ENCODE measurements at places on chromosomes 7 and 10. TPM values are rescaled to one million over a fixed set of nuclear protein-coding genes. Genes with fewer than 3 reads are reported as not detected.

GRCh38 chr7:17205910-17206309 is 92.5 kb upstream of the AHR start:
- no peak overlapping the region for H3K4me3 ChIP-seq
- no peaks in the 10 kb centered on the region for H3K36me3 ChIP-seq

GRCh38 chr7:2896131-2896530 is 52.0 kb upstream of the GNA12 start:
- DNase-seq: no peak
- peak overlapping the region; percentile 65 for H3K27ac ChIP-seq
- no peak overlapping the region for H3K4me3 ChIP-seq
- H3K4me1 ChIP-seq: peaks cover 28% of the 10 kb centered on the region

DNA sequence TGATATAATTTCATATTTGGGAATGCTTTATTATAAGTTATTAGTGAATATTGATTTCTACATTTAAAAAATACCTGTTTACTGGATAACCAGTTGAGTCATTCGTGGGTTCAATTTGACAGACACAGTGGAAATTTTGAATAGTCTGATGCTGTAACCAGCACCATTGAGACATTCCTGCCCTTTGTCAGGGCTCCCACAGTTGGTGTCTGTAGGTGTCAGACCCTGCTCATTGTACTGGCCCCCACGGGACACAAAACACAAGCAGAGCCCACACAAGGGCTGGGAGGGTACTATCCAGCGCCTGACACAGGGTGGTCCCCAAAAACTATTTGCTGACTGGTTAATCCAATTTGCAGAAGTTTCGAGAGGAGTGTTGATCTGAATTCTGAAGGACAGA is 35.9 kb downstream of the EEPD1 start:
- no peak overlapping the region for H3K4me3 ChIP-seq
- DNase-seq: no peak
- no peaks in the 10 kb centered on the region for H3K36me3 ChIP-seq
- H3K27me3 ChIP-seq: no peaks in the 10 kb centered on the region
- no peak overlapping the region for H3K27ac ChIP-seq
- no peaks in the 10 kb centered on the region for H3K4me1 ChIP-seq

The AGR2 gene
- total RNA-seq: not detected

The SRRM3 gene
- not detected for total RNA-seq

Measured in activated CD4-positive, alpha-beta T cell treated with anti-CD3 and anti-CD28 coated beads, Interleukin-2, amount 10 ng/mL, durations not matched to agents 7 days and 5 days (primary cell).